ENCODE measurements at places on chromosomes 7 and 10. TPM values are rescaled to one million over a fixed set of nuclear protein-coding genes. Genes with fewer than 3 reads are reported as not detected.

GRCh38 chr7:150918378-150918777, 59.7 kb downstream of the KCNH2 start:
- no peak for DNase-seq

- no peak for DNase-seq
Observed at GRCh38 chr10:93917064-93917391, 23.2 kb downstream of the SLC35G1 start.

DNA sequence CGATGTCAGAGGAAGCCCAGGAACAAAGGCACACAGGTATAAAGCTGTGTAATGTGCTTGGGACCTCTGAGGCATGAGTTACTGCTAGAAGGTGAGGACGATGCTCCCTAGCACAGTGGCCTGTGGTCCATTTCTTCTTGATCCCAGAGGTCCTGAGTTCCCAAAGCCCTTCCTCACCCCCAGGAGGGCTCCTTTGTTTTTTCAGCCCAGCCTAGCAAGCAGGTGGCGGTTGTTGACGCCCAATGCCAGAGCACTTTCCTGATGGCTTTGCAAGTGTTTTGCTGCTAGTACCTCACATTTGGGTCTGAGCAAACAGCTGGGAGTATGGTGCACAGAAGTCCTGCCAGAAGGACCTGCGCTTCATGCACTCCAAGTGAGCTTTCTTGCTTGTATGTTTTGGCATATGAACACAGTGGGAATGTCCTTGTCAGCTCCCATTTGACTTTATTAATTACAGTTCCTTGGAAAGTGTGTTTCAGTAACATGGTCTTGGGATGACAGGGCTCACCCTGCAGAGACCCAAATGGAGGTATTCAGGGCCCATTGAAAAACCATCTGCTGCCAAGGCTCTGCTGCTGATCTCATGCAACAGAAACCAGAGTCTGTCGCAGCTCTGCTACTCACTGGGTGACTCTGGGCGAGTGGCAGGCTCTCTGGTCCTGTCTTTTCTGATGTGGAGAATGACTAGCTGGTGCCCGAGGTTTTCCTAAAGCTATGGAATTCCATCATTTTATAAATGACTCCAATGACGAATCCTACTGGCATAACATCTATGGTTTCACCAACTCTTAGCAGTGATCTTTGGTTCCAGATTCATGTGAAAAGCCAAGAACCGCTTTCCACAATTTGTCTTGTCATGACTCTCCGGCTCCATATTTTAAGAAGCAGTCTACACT, 134.9 kb downstream of the ARID5B start:
- DNase-seq = no peak

Gene C7orf33
- 0.27 TPM for total RNA-seq

DNA sequence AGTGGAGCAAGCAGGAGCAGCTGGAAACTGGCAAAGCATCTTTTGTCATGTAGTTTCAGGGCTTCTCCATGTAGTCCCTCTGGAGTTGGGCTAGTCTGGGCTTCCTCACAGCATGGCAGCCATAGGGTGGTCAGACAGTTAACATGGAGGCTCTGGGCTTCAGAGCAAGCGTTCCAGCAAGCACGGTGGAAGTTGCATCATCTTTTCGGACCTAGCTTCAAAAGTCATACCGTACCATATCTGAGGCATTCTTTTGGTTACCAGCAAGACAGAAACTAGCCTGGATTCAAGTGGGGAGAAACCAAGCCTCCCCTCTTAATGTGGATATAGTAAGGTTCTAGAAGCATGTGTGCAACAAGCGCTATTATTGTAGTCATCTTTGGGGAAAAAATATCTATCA, 135.0 kb downstream of the HTR7 start:
- no peak for DNase-seq

Gene PPIA
- total RNA-seq = 1,341 TPM

GRCh38 chr7:157291404-157292080, 45.3 kb upstream of the DNAJB6 start:
- no peak for DNase-seq

DNA sequence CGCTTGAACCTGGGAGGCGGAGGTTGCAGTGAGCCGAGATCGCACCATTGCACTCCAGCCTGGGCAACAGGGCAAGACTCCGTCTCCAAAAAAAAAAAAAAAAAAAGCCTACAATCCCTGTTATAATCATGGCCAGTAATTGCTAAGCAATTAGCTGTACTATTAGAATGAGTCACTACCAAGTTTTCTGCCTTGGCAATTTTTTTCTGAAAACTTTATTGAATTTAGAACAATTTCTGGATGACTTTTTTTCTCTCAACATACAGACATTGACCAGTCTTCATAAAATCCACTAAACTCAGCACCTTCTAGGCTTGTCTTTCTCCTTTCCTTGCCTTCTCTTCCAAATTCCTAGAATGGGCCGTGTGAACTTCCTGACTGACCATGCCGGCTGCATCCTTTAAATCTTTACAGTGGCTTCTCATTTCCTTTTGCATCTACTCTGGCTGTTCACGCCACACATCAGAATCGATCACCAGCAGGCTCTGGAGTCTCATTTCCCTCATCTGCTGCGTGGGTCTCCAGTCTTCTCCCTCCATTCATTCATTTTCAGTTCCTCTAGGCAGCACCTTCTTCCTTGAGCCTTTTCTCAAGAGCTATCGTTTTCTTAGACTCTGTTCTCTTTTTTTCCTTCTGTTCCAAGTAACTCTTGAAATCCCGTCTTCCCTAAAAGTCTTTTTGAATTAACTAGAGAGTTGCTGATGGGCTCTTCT, 107.9 kb downstream of the KAT6B start:
- DNase-seq = no peak

DNA sequence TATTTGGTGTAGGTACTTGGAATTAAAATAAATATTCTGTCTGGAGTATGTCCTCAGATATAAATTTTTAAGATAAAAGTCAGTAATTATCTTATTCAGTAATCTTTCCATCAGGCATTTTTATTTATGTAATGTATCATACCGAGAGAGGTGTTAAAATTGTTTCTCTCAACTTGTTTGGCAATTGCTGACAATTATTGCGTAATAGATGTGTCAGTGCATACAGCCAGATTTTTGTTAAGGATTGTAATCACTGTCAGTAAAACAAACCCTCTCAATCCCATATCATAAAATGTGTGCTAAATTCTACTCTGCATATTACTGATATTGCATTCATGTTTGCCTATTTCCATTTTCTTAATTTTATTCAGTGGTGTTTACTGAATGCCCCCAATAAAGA, 69.2 kb downstream of the CNTNAP2 start:
- DNase-seq = no peak

DNA sequence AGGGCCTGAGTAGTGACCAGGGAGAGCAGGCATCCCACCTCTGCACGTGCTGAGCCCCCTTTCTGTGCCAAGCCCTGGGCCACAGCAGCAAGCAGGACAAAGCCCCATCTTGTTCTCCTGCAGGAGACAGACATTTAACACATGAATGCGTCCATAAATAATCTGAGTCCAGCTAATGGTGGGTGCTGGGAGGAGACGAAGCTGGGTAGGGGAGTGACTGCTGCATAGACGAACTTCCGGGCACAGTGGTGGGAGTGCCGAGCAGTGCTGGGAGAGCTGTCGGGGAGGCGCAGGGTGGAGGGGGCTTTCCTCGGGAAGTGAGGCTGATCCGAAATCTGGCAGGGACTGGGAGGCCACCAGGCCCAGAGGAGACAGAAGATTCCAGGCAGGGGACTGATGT, 35.2 kb upstream of the SLC29A3 start:
- no peak for DNase-seq

DNA sequence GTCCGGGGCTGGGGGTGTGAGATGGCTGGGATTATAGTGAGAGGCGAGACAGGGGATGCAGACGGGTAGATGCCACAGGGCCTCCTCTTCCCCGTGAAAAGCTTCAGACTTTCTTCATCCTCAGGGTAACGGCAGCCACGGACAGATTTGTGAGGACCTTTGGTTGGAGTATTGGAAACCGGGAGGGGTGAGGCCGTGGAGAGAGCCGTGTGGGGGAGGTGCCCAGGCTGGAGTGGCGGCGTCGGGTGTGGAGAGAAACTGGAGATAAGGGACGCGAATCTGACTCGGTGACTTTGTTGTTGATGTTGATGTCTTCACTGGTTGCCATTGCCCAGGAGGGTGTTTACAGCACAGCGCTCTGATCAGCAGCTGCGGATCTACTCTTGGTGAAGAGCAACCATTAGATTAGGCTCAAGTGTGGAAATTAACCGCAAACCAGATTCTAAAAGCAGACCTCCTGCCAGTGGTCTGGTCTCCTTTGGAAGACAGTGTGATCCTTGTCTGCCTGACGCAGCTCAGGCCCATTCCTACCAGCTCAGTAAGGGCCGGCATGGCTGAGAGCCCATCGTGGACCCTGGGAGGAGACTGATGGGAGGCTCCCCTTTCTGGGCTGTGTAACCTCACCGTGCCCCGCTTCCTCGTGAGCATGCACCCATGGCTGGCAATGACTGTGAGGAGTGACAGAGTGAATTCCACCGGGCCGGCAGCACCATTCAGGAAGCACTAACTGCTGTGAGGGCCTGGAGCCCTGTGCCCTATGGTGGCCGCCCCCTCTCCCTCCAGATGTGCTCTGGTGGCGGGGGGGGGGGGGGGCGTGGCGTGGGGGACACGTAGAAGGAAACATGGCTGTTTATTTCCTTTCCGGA, 90.3 kb downstream of the INPP5A start:
- DNase-seq = peak; percentile 53

Gene ELN
- total RNA-seq = 142 TPM

- peak; percentile 33 for DNase-seq
Observed at GRCh38 chr7:110852156-110852940, 238.6 kb upstream of the LRRN3 start.

DNA sequence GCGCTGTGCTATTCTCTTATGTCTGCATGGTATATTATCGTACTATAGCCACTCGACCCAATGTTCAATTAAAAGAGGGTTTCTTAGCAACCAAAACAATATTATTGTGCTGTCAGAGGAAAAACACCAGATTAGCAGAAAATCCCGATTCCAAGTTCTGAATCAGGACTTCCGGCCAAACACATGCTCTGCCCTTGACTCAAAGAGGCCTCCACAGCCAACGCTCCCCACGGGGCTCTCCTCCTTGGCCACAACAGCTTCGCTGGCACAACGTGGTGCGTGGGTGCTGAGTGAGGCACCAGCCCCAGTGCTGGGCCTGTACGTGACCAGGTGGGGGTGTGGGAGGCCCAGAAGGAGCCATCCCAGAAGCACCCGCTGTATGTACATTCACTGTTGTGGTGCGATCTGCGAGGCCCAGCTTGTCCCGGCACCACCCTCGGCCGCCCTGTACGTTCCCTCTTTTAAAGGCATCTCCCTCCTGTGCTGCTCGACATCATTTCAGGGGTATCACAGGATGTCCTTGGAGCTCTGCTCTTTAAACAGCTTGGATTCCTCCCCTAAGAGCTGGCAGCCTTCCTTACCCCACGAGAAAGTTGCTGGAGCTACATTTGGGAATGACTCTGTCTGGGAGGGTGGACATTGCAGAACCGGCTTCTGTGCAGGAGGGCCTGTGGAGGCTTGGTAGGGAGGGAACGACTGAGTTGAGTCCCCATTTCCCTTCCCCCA, 736.2 kb downstream of the PARD3 start:
- peak; percentile 91 for DNase-seq

GRCh38 chr10:32771217-32771616, 186.8 kb downstream of the ITGB1 start:
- DNase-seq = no peak

GRCh38 chr10:74474022-74474713, 323.1 kb downstream of the ADK start:
- no peak for DNase-seq

GRCh38 chr10:52252307-52252706, 61.8 kb upstream of the DKK1 start:
- DNase-seq = peak; percentile 71

- DNase-seq = no peak
Observed at GRCh38 chr10:130232166-130233034, 96.2 kb downstream of the GLRX3 start.

DNA sequence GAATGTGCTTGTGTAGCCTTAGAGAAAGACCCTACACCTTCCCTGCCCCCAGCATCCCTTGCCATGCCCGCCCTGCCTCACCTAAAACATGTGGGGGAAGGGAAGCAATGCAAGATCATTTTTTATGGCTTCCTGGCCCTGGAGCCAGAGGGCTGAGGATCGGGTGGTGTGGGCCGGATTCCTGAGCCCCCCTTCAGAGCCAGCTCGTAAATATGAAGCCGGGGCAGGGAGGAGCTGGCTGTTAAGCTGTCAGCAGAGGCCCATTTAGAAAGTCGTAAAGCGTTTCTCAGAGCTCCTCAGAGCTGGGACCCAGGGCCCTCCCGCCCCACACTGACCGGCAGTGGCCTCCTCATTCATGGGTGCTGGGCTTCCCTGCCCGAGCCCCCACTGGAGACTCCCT, 23.9 kb downstream of the UNC5B start:
- DNase-seq = peak; percentile 35

Gene TUBAL3
- total RNA-seq = 0.09 TPM

Gene FLNC
- 339 TPM for total RNA-seq

Measured in muscle of leg (tissue), 16 donors.